ENCODE measurements at places on chromosomes 1 and 21.

DNA sequence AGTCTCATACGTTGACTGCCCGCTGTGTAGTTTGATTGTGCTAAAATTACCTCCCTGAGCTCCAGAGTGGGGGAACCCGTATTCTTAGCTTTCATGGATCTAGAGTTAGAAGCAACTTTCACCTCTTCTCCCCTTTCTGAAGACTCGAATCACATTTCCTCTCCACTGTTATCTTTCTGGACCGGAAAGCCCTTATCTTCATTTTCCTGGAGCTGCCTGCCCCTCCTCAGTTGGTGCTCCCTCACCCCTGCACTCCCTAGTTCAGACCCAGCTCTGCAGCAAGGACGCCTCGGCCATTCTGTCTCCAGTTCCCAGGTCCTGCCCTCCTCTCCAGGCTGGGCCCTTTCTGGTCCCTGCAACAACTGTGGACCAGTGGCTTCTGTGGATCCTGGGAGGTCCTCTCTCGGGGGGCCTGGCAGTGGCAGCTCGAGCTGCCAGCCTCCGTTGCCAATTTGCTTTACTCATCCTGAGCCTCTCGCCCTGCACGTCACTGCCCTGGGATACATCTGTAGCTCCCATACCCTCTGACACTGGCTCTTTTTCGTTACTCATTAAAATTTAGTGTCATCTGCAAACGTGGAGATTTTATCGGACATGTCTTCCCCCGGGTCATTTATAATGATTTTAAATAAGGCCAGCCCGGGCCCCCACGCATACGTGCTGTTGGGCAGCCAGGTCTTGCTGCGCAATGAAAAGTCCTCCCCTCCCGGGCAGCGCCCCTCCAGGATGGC is 141.5 kb upstream of the VAMP3 start:
- DNase-seq, result no peak

DNA sequence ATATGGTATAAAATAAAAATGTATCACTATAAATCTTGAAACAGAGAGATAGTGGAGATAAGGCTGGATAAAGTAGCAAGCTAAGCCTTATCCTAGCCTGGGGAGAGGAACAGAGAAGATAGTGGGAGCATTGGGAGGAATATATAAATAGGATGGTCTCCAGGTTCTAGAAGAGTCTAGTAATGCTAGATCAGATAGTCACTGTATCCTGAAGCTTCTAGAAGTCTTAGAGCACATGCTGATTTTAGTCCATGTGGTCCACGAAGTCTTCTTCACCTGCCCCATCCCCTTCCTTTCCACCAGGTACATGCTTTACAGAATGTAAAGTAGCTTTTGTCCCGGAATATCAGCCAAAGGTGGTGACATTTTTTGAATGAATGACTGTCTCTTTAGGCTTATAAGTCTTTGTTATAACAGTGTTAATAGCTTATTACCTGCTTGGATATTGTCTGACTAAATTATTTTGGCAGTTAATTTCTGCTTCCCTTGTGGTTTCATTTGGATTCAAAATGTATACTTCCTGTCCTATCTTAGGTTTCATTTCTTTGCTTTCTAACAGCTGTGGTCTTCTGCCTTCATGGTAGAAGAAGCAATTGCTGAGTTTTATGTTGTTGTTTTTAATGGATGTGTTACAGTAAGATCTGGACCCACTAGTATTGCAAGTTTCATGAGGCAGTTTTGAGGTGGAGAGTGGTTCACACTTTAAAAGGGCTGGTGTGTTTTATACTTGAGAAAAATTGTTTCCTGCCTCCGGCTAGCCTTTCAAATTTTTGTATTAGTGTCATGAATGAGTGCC is 5.9 kb downstream of the SMG7 start:
- DNase-seq, result no peak

DNA sequence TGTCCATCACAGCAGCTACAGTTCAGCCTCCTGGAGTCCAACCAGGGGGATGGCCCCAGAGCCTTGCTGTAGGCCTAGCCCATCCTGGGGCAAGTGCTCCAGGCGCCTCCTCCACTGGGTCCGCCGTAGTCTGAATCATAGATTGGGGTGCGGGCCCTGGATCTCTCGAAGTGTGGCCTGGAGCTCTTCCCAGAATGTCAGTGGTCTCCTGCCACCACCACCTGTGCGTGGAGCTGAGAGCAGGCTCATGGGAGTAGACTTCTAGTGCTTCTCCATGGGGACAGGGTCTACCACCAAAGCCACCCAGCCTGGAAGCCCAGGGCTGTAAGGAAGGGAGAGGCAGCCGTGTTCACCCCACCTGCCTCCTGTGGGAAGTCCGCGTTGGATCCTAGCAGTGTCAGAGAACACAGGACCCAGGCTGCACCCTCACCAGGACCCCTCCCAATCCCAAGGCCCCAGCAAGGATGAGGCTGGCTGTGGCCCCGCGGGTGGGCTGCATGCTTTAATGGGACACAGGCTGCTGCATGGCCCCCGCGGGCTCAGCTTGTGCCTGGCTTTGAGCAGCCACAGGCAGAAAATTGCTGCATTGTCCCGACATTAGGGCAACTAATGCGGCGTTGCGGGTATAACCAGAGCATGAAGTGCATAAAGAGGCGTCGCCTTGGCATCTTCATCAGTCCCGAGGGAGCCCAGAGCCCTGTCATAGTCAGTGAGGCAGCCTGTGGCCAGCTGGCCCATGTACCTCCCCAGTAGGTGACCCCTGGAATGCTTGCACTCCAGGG is 735 bp upstream of the HES3 start:
- DNase-seq, result no peak

- no peak for DNase-seq
Observed at GRCh38 chr21:36428761-36429432, 43.7 kb downstream of the CHAF1B start.

GRCh38 chr1:158371188-158371953 is 17.7 kb downstream of the CD1E start:
- DNase-seq, result no peak

DNA sequence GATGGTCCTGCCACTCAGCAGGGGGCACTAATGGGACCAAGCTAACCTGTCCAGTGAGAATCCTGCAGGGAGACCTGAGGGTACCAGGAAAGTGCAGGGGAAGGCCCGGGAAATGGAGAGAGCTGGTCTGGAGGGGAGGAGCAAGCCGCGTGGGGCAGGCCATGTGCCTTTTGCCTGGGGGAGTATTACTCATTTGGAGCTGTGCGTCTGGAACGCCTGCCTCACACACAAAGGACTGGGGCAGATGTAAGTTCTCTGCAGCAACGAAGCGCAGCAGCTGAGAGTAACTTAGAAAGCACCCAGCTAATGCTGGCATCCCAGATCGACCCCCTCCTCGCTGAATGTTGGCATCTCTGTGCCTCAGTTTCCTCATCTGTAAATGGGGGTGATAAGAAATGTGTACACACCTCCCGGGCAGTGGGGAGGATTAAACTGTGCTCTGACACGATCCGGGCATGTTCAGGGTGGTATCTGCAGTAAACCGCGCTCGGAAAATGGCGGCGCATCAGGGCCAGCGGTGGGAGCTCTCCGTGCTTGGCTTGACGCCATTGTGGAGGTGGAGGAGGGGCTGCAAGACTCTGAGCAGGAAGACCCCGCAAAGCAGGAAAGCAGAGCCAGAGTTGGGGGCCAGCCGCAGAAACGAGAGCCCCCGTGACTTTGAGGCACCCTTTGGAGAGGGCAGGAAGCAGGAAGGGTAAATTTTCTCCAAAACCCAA is 212.5 kb downstream of the NPHP4 start:
- no peak for DNase-seq

- DNase-seq, result no peak
Observed at GRCh38 chr1:241593186-241593585, 47.0 kb downstream of the CHML start.

GRCh38 chr1:11057477-11057876 is 2.3 kb downstream of the SRM start:
- DNase-seq, result no peak

GRCh38 chr1:232626452-232626851 is 3.5 kb downstream of the SIPA1L2 start:
- DNase-seq, result no peak

GRCh38 chr21:42107177-42107880 is 36.2 kb downstream of the UMODL1 start:
- no peak for DNase-seq

Data from thoracic aorta (tissue), 2 donors.